ENCODE measurements at places on chromosomes 3 and 15. TPM values are rescaled to one million over a fixed set of nuclear protein-coding genes. Genes with fewer than 3 reads are reported as not detected.

Gene WDR93
- not detected for total RNA-seq

Gene UBA5
- 41.8 TPM for total RNA-seq

Gene PLSCR5
- total RNA-seq: not detected

Gene SCN5A
- total RNA-seq: 0.35 TPM

Gene ZMYND10
- total RNA-seq: 10.9 TPM

Gene TEX9
- 1.0 TPM for total RNA-seq

Gene GAP43
- not detected for total RNA-seq

Gene TERC
- 14.9 TPM for total RNA-seq

Gene TMCO5A
- total RNA-seq: not detected

Gene PRKCI
- total RNA-seq: 21.3 TPM

Gene FMN1
- total RNA-seq: 1.0 TPM

Gene GOLGA6D
- total RNA-seq: 0.16 TPM

Gene GNAT1
- total RNA-seq: not detected

Gene UBR1
- 33.3 TPM for total RNA-seq

Gene GRK7
- total RNA-seq: 0.09 TPM

Gene PPARG
- total RNA-seq: 18.3 TPM

Gene MOBP
- total RNA-seq: not detected

Gene AP3B2
- 0.41 TPM for total RNA-seq

Gene LRRC34
- total RNA-seq: 1.4 TPM

Gene BUB1B
- 85.7 TPM for total RNA-seq

Gene LSM3
- total RNA-seq: 15.6 TPM

Gene ST6GAL1
- 68.0 TPM for total RNA-seq

Gene LXN
- 14.9 TPM for total RNA-seq

Gene SPATA12
- not detected for total RNA-seq

Gene TSPAN3
- 27.6 TPM for total RNA-seq

Gene SYNPR
- total RNA-seq: not detected

Gene ATP13A5
- total RNA-seq: not detected

Gene NDUFB5
- 81.7 TPM for total RNA-seq
